ENCODE measurements at places on chromosomes 16 and 17. TPM values are rescaled to one million over a fixed set of nuclear protein-coding genes. Genes with fewer than 3 reads are reported as not detected.
A peak's percentile ranks its signal among the peaks of the same experiment; 100 is the strongest.

The CLEC3A gene
- total RNA-seq = not detected

The CACNG5 gene
- not detected for total RNA-seq

The LPO gene
- not detected for total RNA-seq

DNA sequence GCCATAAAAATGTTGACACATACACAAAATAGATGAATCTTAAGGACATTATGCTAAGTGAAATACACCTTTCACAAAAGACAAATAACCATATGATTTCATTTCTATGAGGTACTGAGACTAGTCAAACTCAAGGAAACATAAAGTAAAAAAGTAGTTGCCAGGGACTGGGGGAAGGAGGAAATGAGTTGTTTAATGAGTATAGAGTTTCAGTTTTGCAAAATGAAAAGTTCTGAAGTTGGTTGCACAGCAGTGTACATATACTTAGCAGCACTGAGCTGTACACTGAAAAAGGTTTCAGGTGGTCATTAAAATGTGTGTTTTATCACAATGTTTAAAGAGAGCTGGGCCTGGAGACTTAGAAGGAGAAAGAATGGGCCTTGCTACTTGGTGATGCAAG, 4.7 kb upstream of the SLC13A2 start:
- no peaks in the 10 kb centered on the region for H3K4me1 ChIP-seq
- H3K36me3 ChIP-seq = no peaks in the 10 kb centered on the region
- no peak overlapping the region for H3K27ac ChIP-seq
- DNase-seq = no peak
- H3K27me3 ChIP-seq = peaks cover 60% of the 10 kb centered on the region
- no peak overlapping the region for H3K4me3 ChIP-seq

The PPL gene
- total RNA-seq = 0.97 TPM

DNA sequence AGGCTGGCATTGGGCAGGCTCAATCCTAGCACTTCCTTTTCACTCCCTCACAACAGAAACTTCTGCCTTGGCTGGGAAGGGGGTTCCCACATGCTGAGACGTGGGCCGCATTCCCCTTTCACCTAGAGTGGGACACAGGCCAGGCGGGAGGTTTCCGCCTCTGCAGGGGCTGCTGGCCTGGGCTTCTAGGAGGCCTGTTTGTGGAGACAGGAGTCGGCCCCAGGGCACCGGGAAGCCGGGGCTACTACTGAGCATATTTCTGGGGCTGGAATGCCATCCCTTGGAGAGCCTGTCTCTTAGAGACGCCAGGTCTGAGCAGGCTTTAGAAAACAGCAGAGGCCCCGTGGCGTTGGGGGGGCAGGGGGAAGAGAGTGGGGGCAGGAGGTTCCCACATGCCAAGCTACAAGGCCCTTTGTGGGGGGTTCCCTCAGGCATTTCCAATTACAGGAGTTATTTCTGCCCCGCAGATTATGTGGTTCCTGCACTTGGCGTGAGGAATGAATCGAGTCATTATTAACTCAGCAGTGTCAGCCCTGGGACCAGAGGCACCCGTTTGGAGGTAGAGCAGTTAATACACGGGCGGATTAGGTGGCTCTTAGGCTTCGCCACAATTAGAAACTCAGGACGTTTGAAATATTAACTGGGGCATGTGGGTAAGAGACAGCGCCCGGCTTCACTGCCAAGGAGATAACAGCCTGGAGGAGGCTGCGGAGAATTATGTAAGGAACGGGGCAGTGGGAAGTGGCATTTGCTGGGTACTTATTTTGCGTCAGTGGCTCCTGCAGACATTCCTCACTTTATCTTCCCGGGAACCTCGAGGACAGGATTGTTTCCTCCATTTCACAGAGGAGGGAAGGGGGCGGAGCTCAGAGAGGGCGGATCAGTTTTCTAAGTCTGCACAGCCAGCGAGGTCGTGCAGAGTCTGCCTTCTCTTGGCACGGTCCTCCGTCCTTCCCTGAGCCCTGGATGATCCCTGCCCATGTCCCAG, 162.5 kb downstream of the MAF start:
- no peak for DNase-seq
- H3K27ac ChIP-seq = peak overlapping the region; percentile 60
- H3K27me3 ChIP-seq = no peaks in the 10 kb centered on the region
- H3K36me3 ChIP-seq = no peaks in the 10 kb centered on the region
- H3K4me3 ChIP-seq = peak overlapping the region; percentile 63

DNA sequence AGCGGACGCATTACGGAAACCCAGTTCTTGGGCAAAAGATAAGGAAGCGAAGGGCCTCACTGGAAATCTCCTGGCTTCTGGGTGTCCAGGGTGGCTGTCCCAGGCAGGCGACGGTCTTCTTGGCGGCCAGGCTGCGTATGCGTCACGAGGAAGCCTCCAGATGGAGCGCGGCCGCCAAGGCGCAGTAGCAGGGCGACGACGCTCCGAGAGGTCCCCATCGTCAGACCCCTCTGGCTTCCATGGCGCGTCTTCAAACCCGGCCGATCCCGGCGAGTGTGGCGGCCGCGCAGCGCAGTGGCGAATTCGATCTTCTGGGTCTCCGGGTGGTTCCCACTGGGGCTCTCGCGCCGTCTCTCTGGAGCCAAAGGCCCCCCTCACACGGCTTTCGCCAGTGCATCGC, 13.8 kb upstream of the ANKRD40CL start:
- DNase-seq = no peak
- H3K27ac ChIP-seq = no peak overlapping the region
- H3K27me3 ChIP-seq = no peaks in the 10 kb centered on the region
- no peak overlapping the region for H3K4me3 ChIP-seq
- H3K4me1 ChIP-seq = no peaks in the 10 kb centered on the region
- H3K36me3 ChIP-seq = no peaks in the 10 kb centered on the region

The CAVIN1 gene
- total RNA-seq = 501 TPM

DNA sequence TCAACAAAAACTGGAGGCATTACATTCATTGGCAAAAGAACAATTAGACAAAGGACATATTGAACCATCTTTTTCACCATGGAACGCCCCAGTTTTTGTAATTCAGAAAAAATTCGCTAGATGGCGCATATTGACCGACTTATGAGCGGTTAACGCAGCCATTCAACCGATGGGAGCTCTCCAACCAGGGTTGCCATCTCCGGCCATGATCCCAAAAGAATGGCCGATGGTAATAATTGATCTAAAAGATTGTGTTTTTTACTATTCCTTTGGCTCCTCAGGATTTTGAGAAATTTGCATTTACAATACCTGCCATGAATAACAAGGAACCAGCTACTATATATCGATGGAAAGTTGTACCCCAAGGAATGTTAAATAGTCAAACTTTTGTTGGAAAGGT, 21.4 kb downstream of the ALOX15B start:
- no peaks in the 10 kb centered on the region for H3K36me3 ChIP-seq
- H3K4me1 ChIP-seq = peaks cover 18% of the 10 kb centered on the region
- H3K4me3 ChIP-seq = no peak overlapping the region

GRCh38 chr17:79258041-79258440, 183.4 kb downstream of the ENGASE start:
- no peak overlapping the region for H3K27ac ChIP-seq
- H3K4me1 ChIP-seq = no peaks in the 10 kb centered on the region
- H3K36me3 ChIP-seq = no peaks in the 10 kb centered on the region
- H3K4me3 ChIP-seq = no peak overlapping the region

GRCh38 chr17:41340494-41340893, 10.1 kb downstream of the KRT33A start:
- H3K36me3 ChIP-seq = peaks cover 7% of the 10 kb centered on the region
- H3K27me3 ChIP-seq = peaks cover 11% of the 10 kb centered on the region
- DNase-seq = no peak
- H3K4me3 ChIP-seq = no peak overlapping the region
- no peak overlapping the region for H3K27ac ChIP-seq

DNA sequence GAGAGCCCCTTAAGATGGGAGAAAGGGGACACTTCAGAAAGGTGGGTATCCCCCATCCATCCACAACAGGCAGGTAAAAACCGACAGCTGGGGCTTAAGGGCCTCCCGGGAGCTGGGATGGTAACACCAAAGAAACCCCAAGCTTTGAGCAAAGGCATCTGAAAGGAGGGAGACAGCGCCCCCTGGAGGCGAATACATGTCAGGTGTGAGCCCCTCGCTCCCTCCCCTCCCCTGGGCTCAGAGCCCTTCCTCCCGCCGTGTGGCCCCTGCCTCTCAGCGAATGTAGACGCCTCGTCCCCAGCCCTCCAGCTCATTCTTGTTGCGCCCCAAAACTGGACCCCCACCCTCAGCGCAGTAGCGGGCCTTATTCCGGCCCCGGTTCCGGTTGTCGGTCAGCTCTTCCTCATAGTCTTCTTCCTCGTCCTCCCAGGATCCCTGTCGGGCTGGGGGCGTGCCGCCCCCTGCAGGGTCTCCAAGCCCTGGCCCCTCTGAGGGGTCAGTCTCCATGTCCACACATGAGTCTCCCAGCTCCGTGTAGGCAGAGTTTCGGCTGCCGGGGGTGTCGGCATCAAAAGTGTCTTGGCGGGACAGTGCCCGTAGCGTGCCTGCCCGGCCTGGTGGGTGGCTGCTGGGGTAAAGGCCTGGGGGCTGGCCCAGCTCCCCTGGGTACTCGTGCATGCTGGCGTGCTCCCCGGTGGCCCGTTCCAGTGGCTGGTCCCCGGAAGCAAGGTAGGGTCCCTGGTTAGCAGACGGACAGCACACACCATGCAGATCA, 9.1 kb upstream of the ARL5C start:
- H3K4me1 ChIP-seq = peaks cover 5% of the 10 kb centered on the region
- no peaks in the 10 kb centered on the region for H3K27me3 ChIP-seq
- no peak for DNase-seq
- H3K36me3 ChIP-seq = peaks cover 28% of the 10 kb centered on the region
- peak overlapping the region; percentile 57 for H3K27ac ChIP-seq

The KRT28 gene
- total RNA-seq = not detected

All from chondrocyte (in vitro differentiated cells).